HS-27A (cell line): ENCODE measurements at places on chromosomes 2 and 18.

DNA sequence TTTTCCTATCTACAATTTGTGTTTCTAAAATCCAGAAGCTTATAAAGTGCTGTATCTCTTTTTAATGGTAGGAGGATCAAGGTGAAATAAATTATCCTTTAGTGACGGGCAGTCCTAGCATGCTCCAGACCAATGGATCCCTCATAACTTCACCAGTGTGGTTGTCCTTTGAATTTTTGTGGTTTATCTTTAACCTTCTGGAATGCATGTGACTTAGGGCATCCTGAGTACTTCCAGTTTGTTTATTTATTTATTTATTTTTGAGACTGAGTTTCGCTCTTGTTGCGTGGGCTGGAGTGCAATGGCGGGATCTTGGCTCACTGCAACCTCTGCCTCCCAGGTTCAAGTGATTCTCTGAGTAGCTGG lies 40.4 kb downstream of the NUP35 start:
- peak; percentile 1 for DNase-seq

DNA sequence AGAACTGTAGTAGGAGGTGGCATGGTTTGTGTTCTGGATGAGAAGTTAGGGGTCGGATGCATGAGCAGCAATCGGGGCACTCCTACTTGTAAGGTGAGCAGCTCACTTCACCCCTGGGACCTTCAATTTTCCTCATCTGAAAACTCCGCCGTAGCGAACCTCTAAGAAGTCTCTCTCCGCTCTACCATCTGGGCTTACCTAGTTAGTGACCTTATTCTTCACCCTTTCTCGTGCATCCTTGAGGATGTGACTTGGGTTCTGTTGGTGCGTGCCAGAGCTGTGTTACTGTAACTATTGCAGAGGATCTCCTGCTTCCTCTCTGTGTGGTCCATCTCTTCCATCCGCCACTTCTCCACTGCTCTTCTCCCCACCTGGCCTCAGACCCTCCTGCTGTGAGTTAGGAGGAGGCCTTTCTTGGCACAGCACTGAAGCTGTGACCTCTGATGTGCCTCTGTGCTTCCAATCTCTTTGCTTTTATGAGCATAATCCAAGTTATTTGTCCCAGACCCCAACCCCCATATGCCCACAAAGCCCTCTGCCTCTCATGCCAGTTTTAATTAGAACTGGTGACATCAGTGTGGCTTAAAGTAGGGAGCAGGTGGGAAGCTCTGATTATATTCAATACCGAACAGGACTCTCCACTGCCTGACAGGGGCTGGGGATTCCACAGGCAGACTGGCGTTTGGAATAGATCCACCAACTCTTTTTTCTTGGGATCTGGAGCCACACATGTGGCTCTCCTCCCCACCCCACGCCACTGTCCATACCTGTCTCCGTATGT lies 178.4 kb downstream of the BCL2 start:
- DNase-seq = no peak

DNA sequence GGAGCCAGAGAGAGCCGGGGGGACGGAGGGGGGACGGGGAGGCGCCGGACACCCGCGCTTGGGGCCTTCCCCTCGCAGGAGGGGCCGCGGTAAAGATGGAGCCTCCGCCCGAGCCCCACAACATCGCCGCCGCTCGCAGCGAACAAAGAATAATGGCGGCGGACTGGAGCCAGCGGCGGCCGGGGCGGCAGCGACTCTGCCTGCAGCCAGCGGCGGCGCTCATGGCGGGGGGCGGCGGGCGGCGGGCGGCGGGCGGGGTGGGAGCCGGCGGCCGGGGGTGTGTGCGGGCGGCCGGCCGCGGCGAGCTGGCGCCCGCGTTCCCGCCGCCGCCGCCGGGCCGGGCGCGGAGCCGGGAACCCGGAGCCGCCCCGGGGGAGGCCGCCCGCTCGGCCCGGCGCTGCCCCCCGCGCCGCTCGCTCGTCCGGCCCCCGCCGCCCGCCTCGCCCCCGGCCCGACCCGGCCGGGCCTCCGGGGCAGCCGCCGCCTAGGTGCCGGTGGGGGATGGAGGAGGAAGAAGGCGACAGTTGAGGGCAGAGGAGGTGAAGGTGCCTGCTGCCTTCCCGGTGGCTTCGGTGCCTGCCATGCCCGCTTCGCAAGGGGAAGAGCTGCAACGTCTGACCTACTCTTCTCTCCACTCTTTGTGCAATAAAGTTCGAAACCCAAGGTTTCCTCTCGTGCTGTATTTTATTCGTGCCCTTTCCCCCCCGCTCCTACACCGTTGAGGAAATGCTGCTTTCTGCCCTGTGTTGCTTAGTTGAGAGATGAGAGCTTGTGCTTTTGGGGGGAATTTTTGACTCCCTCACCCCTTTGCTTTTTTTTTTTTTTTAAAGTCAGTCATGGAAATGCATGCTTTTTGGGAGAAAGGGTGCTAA lies 634 bp downstream of the CREB1 start:
- DNase-seq = no peak

- no peak for DNase-seq
Measured at GRCh38 chr2:850429-850828, 100.2 kb upstream of the SNTG2 start.

DNA sequence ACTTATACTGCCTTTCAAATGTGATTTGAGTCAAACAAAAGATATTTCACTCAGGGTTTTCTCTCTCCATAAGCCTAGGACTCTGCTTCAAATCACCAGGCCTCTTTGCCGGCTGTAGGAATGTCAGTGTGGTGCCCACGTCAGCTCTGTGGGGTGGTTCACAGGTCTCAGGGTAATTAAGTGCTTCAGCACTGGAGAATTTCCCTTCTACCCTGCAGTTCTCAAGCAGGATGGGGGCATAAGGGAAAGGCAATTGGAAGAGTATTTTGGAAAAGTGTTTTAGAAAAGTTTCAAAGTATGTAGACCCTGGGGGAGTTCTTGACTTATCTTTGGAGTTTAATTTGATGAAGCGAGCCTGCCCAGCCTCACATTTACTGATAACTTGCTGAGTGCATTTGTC lies 9.6 kb downstream of the CNGA3 start:
- DNase-seq = no peak

DNA sequence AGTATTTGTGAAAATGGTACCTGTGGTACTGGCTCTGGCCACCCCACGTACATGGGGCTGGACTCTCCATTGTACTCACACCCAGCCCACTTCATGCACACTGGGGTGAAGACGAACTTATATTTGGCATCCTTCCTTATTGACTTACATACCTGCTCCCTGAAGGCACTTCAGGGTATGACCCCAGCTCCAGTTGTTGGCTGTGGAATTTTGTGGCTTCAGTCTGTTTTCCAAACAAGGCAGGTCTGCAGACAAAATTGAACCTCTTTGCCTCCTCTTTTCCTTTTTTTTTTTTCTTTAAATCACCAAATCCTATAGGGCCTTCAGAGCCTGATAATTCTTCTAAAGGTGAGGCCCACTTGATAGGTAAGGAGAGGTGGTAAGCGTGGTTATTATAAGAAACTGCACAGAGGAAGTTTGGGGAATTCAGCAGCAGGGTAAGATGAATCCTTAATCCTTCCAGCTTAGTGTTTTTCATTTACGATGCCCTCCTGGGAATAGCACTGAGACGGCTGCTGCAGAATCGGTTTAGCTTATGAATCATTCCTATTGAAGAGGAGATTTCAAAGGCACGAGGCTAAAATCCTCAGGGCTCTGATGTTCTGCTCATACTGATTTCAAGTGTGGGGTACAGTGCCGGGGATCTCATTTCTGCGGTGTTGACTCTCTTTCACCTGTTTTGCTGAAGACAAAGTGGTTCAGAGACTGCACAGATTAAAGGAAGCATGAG lies 55.2 kb downstream of the KIF5C start:
- DNase-seq = no peak

DNA sequence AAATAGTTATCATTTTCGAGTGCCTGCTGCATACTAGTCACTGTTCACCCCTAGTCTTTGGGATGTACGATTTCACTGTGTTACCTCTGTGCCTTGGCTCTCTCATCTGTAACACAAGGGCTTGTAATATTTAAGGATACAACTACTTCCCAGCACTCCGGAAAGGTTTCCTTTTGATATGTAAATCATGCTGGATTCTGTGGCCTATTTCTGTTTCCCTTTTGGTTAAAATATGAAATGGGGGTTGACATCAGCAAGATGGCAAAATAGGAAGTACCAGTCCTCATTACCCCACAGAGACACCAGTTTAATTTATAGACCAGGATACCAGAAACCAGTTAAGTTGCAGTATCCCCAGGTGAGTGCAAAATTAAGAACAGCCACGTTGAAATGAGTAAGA lies 23.5 kb downstream of the PSMG2 start:
- DNase-seq = no peak

DNA sequence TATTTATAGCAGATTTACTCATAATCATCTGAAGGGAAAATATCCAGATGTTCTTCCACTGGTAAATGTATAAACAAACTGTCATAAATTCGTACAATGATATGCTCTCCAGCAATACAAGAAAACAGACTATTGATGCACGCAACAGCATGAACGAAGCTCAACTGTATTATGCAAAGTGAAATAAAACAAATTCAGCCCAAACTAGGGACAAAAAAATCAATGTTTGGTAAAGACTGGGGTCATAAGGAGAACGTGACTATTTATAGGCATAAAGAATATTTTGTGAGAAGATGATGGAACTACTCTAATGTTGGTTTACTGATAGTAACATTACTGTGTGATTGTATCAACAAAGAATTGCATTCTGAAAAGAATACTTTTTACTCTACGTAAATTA lies 1276.7 kb upstream of the DDX18 start:
- no peak for DNase-seq

GRCh38 chr2:160952464-160953254 lies 207.6 kb upstream of the TANK start:
- DNase-seq = no peak

DNA sequence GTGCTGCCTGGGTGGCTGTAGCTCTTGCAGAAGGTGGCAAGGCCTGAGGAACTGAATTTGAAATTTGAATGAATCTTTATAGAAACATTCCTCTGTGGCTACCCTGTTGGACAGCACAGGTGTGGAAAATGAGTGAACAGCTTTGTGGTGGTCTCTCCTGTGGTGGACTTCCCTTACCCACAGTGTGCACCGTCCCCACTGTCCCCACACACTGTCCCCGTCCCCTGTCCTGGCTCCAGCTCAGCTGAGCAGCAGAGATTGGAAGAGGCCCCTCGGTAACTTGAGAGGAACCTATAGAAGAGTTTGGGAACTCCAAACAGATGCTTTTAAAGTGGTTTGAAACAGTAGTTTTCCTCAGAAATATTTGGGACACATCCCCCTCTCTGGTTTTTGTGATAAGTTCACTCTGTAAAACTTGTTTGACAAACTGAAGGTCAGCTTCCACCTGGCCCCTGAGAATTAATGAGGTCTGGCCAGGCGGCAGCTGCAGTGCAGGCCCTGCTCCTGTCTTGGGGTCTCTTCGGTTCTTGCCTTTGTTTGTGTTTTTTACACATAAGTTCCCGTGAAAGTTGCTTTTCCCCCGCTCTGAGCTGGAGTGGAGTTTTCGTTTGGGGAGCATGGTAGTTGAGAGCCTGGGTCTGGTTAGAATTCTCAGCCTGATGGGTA lies 63.2 kb downstream of the ASAP2 start:
- DNase-seq = no peak

DNA sequence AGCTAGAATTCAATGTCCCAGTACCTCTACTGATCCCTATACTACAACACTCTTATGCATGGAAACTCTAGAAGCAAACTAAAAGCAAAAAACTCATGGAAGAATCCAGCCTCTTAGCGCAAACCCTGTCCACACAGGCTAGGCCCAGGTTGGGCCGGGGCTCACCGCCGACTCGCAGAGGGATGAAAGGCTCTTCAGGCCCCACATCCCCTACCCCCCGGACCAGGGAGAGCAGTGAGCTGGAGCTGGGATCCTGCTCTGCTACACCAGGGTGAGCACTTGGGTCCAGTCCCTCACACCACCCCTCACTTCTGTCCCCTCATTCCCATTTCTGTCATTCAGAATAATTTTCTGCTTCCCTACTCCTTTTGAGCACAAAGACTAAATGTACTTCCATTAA lies 2.0 kb downstream of the OST4 start:
- no peak for DNase-seq

GRCh38 chr2:61988462-61989366 lies 83.2 kb downstream of the COMMD1 start:
- no peak for DNase-seq

GRCh38 chr2:18825838-18826237 lies 236.5 kb upstream of the NT5C1B start:
- DNase-seq = no peak

DNA sequence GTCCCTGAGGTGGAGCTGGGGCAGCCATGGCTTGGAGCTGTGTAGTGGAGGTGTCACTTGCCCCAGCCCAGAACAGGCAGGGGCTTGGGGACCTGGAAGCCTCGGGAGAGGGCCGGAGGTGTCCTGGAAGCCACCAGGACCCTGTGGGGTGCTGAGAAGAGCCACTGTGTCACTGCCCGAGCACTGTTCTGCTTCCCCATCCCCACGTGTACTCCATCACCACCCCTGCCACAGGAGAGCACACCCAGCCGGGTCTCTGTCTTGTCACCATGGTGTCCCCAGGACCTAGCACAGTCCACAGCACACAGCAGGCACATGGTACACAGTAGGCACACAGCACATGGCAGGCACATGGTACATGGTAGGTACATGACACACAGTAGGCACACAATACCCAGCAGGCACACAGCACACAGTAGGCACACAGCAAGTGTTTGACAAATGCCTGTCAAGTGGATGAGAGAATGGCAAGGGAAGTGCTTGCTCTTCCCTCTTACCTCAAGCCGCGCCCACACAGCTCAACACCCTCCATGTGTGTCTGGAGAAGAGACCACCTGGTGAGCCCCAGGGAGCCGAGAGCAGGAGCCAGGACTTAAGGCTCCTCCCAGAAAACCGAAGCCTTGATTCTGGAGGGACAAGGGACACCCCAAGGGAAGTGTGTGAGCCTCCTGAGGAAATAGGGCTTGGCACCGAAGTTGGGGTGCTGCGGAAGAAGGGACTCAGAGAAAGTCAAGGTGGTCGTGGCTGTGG lies 13.3 kb downstream of the MBP start:
- DNase-seq = no peak

DNA sequence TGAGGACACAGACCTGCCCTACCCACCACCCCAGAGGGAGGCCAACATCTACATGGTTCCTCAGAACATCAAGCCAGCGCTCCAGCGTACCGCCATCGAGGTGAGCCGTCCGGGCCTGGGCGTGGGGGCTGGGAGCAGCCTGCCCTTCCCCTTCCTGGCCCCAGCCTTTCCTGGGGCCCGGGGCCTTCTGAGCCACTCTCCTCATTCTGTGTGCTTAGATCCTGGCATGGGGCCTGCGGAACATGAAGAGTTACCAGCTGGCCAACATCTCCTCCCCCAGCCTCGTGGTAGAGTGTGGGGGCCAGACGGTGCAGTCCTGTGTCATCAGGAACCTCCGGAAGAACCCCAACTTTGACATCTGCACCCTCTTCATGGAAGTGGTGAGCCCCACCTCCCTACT lies 157.9 kb downstream of the DYSF start:
- DNase-seq = no peak

DNA sequence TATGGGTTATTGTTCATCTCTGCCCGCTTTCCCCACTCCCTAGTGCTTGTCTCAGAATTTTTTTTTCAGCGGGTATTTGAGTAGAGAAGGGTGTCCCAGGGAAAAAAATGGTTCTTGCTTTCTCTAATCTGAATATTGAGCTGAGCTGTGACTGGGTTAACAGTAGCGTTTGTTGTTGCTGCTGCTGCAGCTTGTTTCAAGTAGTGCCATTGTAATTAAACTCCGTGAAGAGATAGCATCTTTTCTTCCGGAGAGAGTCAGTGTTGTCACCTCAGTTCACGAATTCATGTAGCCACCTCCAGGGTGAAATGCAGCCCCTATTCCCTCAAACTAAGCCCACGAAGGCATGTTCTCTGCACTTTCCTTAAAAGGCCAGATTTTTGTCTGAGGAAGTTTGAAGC lies 1.5 kb upstream of the AAK1 start:
- DNase-seq = no peak
